Substantia nigra (tissue), 51 donors: ENCODE measurements at places on chromosomes 7 and 10.

DNA sequence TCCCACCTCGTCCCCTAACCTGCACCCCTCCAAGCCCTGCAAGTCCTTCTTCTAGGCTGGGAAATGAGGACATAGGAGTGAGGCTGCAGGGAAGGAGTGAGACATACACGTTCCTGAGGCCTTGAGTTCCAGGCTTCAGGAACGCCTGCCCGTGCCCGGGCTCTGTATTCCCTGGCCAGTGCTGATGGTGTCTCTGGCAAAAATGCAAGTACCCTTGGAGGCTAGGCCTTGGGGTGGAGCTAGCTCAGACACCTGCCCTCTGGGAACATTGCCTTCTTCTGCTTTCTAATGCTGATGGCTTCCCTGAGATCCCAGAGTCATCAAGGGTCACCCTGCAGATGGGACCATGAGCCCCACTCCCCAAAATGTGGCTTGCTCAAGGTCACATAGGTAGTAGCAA is 76.0 kb downstream of the GRK5 start:
- DNase-seq, result no peak

- DNase-seq, result no peak
These were observed 396.5 kb upstream of the VWC2 start for GRCh38 chr7:49376817-49377375.

- no peak for DNase-seq
These were observed 13.2 kb downstream of the ARHGAP19 start for GRCh38 chr10:97279121-97279815.

DNA sequence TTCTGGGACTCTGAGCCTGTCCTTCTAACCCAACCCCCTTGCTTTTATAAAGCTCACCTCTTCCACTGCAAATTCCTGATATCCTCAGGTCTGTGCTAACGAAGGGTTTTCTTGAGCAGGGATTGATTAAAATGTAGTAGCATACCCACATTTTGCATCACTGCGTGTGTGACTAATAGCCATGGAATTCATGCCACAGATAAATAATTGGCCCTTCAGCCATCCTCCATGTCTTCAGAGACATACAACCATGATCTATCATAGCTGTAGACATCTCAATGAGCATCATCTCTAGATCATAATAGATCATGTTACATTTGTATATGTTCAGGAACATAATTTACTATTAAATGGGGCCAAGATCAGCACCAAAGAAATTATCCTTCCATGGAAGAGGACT is 990.3 kb downstream of the KCNMA1 start:
- no peak for DNase-seq

DNA sequence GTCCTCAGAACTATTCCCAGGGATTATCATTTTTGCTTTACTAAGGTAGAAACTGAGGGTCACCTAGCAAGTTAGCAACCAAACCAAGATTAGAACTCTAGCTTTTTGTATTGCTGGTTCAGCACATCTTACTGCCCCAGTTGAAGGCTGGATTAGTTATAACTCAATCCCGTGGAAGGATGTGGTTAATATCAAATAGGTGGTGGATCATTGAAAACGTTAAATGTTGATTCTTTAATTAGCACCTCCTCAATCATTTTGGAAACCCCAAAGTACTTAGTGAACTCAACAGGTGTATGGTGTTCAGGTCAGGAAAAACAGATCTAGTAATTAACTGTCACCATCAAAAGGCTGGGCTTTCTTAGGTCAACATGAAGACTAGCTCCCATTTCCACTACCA is 152.4 kb downstream of the ARID5B start:
- DNase-seq, result no peak

GRCh38 chr7:75591467-75592255 is 99.5 kb downstream of the SPDYE5 start:
- DNase-seq, result no peak

DNA sequence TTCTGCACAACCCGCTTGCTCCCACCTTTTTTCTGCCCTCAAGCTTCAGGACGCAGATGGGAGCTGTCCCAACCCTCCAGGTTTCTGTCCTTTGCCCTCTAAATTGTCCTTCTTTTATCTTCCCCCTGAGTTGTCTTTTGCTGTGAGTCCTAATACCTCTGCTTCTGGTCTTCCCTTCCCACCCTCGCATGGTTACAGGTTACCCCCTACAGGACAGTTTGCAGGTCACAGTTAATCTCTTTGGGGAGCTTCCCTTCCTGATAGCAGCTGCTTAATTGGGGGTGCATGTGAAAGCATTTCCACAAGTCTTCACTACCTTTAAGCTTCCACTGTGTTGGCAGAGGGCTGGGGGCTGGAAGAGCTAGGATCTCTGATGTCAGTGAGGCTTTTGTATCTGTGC is 121.5 kb upstream of the CXCL12 start:
- no peak for DNase-seq

DNA sequence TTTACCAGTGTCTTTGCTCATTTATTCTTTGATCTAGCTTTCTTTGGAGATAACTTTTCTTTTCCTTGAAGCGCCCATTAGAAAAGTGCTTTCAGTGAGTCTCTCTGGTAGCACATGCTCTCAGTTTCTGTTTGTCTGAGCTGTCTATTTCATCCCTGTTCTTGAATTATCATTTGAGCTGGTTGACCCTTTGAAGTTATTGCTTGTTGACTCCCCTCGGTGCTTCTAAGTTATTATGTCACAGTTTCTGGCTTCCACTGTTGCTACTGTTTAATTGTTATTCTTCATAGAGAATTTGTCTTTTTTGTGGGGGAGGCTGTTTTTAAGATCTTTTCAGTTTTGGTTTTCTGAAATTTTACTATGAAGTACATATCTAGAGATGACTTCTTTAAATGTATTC is 11.4 kb upstream of the PRF1 start:
- DNase-seq, result no peak

DNA sequence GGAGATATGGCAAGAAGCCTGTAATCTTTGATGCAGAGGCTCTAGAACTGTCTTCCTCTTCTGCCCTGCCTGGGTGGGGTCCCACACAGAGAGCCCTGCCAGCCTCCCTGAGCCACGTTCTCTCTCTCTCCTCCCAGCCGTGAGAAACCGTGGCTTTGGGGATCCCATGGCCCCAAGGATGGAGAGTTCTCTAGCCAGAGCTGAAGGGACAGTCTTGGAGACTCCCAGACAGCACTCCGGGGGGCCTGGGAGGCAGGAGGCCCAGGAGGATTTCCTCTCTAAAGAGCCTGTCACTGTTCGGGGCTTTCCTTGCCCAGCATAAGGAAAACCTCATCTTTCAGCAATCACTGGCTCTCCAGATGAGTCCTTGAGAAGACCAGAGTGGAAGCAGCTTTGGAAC is 227.1 kb downstream of the ARHGAP12 start:
- DNase-seq, result no peak

DNA sequence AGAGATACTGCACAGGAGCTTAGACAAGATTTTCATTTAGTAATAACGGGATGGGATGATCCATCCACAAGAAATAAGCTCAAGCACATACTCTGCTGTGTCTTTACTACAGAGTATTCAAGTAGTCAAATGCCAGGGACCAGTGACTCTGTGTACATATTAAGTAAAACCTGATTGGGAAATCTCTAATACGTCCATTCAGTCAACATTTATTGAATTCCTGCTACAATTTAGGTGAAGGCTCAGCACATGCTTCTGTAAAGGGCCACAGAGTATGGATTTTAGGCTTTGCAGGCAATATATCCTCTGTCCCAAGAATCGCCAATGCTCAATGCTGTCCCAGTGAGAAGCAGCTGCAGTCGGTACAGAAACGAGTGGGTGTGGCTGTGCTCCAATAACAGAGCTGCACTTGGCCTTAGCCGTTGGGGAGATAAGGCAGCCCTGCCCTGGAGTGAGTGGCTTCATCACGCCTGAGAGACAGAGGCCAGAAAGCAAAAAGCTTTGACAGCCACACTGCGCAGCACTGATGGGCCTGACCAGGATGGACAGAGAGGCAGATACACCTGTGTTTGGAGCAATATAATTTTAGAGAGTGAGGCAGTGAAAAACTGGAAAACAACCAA is 186.8 kb downstream of the PARD3 start:
- DNase-seq, result no peak

- no peak for DNase-seq
These were observed 5.1 kb downstream of the AUTS2 start for GRCh38 chr7:69603351-69603750.

- no peak for DNase-seq
These were observed 19.1 kb upstream of the LEP start for GRCh38 chr7:128221929-128222403.
